Natural killer cell treated with Interleukin-12 subunit alpha and Interleukin-12 subunit beta and Interleukin-15 and Interleukin-18, amount 100 ng/mL, for 72 hours (primary cell): ENCODE measurements at places on chromosomes 3 and 15.

- DNase-seq: no peak
These were observed 140.8 kb downstream of the DIPK2A start for GRCh38 chr3:144112437-144112836.

DNA sequence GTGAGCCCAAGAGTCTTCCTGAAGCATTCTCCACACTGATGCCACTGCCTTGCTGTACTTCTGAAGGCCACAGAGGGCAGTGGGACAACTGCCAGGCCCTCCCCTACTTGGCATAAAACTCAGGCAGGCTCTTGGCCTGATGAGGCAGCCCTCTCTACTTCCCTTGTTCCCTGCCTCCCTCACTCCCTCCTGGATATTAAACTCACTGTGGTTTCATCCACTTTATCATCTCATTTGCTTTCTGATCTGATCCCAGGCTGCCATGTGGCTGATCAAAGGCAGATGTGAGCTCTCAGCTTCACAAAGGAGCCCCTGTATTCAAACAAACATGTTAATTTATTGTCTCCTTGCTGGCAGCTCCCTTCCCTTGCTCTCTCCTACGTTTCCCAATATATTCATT, 533.5 kb downstream of the IGSF11 start:
- no peak for DNase-seq

DNA sequence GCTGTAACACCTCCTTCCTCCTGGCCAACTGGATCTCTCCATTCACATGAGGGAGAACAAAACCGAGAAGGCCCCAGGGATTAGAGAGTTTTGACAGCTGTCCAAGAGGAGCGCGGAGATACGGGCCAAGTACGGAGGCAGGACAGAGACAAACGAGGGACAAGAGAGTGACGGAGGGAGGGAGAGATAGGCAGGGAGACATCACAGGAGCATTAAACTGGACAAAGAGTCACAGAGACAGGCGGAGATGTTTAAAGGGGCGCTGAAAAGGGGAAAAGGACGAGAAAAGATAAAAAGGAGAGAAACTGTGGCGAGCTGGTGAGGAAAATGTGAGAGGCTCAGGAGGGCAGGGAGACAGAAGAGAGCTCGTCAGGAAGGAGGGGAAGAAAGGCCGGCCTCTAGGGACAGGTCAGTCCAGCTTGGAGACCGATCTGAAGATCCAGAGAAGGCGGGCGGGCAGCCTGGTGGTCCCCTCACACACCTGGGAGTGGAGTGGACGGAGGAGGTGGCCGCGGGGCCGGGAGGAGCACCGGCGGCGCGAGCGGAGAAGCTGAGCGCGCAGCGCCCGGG, 40.5 kb upstream of the ROPN1 start:
- no peak for DNase-seq

DNA sequence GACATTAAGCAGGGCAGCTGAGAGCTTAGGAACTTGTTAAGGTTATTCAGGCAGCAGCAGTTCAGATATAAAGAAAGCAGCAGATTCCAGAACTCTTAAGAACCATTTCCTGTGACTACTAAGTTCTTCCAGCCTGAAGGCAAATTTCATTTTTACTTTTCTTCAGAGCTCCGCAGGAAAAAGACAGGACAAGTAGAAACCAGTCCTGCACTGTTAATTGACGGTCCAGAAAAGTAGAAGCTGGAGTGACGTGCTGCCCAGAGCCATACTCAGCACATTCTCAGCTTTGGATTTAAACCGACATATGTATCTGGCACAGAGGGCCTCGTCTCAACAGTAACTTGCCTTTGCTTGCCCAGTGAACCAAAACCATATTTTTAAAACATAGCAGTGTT, 219.4 kb upstream of the STRIT1 start:
- DNase-seq: no peak

DNA sequence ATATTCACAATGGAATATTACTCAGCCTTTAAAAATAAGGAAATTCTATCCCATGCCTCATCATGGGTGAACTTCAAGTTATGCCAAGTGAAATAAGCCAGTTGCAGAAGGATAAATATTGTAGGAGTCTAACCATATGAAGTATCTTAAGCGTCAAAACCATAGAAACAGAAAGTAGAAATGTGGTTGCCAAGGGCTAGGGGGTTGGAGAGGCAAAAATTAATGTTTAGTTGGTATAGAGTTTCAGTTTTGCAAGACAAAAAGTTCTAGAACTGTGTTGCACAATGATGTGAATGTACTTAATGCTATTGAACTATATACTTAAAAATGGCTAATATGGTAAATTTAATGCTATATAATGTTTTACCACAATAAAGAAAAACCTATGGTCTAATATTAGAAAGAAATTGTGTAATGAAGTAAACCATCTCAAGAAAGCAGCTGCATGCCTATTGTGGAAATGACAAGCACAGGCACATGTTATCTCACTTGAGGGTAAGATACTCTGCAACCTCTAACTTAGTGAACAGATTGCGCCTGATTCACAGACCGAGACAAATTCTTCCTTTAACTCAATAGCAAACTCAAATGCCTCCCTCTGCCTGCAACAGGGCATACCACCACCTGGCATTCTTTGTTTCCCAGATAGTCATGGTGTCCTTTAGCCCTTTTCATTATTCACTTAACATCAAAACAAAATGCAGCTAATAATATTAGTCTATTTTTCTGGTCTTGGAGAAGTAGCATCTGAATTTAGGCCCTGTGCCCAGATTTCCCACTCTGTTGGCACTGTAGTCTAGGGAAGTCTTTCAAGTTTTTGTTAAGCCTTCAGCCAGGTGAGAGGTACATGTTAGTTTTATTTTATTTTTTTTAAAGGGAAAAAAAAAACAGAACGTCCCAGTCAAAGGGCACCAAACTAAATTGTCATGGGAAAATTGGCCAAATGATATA, 80.2 kb upstream of the ACP3 start:
- DNase-seq: no peak

GRCh38 chr3:64922213-64922612, 234.4 kb upstream of the ADAMTS9 start:
- DNase-seq: no peak

- no peak for DNase-seq
These were observed 885 bp downstream of the EFCC1 start for GRCh38 chr3:129001806-129002572.

GRCh38 chr15:29312387-29312786, 42.8 kb upstream of the NSMCE3 start:
- DNase-seq: no peak

DNA sequence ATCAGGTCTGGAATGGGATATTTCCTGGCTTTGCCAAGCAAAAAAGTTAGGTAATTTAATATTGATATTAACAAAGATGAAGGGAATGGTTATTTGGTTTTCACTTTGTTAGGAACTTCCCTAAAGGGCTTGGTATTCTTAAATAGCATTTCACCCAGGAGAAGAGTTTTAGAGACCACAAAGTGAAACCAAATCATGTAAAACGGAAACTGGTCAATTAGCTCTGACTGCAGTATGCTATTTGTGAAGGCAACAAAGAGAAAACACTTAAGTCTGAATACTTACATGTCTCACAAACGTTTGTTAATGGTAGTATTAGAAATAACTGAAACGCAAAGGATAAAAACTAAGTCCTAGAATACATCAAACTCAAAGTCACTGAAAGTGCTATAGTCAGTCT, 32.4 kb upstream of the SETMAR start:
- DNase-seq: no peak

GRCh38 chr15:77830051-77830468, 197.3 kb upstream of the LINGO1 start:
- DNase-seq: peak; percentile 35

GRCh38 chr15:32829436-32829835, 111.6 kb downstream of the GREM1 start:
- DNase-seq: no peak

DNA sequence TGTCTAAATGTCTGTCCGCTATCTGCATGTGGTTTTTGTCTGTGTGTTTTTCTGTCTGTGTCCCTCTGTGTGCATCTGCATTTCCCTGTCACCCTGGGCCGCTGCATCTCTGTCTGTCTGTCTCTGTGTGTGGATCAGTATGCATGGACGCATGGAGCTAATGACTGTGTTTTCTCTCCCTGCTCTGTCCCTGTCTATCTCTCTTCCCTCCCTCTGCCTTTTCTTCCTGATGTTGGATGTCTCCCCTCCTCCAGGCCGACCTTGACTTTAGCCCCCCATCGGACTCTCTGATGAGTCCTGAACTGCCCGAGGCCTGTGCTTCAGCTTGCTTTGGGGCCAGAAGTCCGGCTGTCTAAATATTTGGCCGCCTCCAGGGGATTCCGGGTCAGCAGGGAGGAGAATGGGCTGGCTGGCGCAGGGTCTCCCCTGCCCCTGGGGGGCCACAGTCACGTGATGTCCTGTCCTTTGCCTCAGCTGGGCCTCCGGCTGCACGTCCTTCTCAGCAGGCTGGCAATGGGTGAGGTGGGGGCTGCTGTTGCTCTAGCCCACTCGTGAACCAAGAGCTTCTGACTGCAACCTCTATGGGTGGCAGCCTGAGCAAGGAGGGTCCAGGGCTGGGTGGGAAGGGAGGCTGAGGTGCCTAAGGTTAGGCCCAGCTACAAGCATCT, 3.7 kb downstream of the SLC38A3 start:
- no peak for DNase-seq

DNA sequence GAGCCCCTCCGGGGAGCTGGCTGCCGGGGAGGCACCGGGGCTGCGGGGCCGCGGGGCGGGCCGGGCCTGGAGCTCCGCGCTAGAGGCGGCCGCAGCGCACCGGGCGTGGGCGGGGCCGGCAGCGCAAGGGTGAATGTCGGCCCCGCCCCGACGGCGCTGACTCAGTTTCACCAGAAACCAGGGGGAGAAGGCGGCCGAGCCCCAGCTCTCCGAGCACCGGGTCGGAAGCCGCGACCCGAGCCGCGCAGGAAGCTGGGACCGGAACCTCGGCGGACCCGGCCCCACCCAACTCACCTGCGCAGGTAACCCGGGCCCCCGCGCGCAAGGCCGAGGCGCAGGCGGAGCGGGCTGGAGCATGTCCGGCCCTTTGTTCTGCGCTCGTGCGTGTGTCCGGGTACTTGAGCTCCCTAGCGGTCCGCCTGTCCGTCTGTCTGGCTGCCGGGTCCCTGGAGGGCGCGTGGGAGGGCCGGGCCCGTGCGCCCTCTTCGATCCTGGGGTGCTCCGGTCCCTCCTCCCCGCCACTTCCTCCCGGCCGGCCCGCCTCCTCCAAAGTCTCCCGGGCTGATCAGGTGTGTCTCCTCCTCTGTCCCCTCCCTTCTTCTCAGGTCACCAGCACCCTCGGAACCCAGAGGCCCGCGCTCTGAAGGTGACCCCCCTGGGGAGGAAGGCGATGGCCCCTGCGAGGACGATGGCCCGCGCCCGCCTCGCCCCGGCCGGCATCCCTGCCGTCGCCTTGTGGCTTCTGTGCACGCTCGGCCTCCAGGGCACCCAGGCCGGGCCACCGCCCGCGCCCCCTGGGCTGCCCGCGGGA, at the start of gene SPINT1:
TSS of gene SPINT1 (plus strand) at position 164 of the 811 bp plus-strand sequence. CDS start at position 671, 507 bp downstream.
- no peak for DNase-seq

DNA sequence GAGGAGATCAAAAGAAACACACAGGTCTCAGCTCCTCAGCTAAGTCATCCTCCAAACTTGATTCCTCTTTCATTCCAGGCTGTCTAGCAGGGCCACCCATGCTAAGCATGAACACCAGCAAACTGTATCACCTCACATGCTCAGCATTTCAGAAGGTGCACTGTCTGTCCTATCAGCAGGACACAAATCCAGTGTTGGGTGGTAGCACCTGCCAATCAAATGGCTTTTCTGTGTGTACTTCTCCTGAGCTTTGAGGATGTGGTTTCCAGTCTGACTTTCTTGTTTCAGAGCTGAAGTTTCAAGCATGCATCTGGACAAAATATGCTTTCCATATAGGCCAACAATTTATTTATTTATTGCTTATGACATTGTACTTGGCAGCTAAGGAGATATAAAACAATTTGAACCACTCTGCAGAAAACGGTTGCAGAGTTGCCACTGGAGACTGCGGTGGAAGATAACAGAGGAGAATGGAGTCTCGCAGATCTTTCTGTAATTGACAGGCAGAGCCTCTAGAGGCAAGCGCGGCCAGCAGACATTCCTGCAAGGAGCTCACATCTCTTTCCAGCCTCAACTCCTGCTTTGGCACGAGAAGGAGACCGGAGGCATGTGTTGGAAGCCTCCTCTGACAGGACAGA, 167.1 kb upstream of the WNT5A start:
- no peak for DNase-seq

- DNase-seq: no peak
These were observed 7.6 kb downstream of the NSUN3 start for GRCh38 chr3:94070341-94070911.
